Activated T-cell treated with anti-CD3 and anti-CD28 coated beads, Interleukin-2, amount 50 U/mL, for 4 hours (primary cell): ENCODE measurements at places on chromosomes 2 and 18.
A peak's percentile ranks its signal among the peaks of the same experiment; 100 is the strongest.

DNA sequence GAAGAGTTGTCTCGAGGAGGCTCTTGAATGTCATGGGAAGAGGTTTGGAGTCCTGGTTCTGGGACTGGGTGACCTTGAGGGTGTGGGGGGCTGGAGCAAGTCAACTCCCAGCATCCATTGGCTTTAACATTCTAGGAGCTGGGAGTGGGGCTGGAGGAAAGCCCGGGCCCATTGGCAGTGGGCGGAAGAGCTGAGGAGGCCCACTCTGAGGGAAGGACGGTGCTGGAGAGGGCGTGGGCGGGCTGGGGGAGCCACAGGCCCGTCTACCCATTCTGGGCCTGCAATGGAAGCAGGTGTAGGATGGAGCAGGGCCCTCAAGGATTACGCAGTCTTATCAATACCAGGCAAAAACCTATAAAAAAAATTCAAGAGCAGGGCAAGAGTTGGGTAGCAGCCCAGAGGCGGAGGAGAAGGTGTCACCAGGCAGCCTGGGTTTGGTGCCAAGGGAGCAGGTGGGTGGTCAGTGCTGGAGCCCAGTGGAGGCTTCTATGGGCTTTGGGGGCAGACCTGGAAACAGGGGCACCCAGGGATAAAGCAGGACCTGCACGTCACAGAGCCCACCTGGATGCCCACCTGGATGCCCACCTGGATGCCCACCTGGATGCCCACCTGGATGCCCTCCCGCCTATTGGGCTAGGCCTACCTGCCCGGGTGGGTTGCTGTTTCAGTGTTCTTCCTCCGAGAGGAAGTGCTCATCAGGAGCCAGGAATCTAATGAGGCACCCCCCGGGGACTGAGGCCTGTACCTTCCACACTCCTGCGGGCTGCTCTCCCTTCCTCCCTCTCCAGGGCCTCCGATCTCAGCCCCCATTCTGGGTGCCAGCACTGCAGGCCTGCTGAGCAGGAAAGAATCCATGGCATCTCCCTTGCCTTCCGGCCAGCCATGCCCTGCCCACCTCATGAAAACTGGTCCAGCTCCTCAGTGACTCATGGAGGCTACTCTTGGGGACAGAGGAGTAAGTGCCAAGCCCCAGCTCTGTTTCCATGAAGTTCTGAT, 71.3 kb downstream of the CTIF start:
- DNase-seq = no peak

- DNase-seq = no peak
Observed at GRCh38 chr2:215548714-215549113, 112.8 kb upstream of the FN1 start.

- no peak for DNase-seq
Observed at GRCh38 chr2:224009605-224010315, 29.3 kb downstream of the SERPINE2 start.

DNA sequence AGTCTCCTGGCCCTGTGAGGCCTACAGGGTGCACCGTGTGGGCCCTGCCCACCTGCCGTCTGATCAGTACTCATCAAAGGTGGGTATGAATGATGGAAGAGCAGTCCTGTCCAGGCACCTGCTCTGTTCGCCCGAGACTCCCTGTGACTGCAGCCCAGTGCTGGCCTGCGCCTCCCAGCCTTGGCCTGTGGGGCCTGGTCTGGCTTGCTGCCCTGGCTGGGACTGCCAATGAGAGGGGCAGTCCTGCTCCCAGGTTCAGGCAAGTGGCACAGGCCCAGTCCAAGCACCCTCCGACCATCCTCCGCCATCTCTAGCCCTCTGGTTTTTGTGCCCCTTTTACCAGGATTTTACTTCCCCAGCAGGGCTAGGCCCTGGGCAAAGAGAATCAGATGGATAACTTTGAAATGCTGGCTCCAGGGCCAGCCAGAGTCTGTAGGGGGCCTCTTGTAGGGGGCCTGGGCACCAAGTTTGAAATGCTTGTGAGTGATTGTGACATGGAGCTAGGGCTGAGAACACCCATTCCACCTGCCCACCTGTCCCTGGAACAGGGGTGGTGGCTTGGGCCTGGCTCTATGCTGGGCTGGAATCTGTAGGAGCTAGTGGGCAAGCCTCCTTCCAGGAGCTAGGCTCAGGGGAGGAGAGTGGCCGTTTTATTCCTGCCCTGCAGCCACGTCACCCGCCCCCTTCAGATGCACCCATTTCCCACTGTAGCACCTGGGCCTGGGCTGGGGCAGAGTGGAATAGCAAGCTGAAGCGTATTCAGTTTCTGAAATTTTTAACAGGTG, 8.7 kb upstream of the HS6ST1 start:
- no peak for DNase-seq

DNA sequence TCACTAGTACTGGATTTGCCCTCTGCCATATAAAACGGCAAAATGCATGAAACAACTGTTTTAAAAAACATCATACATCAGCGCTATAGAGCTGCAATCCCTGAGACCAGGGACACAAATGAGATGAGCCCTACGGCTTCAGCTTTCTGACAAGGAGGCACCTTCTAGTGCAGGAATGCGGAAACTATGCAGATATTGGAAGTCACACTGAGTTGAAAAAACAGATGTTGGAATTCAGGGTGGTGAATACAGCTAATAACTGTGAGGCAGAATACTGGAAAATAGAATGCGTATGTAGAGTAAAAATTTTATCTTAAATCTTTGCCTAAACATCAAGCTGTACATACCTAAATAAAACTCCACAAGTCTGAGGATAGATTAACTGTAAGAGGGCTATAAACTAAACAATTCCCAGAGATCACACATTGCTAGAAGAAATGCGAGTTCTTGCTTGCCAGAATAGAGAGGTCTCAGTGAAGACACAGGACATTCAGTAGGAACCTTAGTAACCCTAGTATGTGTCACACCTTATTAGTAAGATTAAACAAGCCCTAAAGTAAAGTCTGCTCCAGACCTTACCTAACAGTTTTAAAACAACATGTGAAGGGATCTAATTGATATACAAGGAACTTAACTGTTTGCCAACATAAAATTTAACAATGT, 541.4 kb upstream of the DDX18 start:
- DNase-seq = no peak

GRCh38 chr2:70684846-70685622, 83.0 kb downstream of the ADD2 start:
- no peak for DNase-seq

GRCh38 chr2:11559786-11560155, 25.9 kb downstream of the GREB1 start:
- no peak for DNase-seq

- no peak for DNase-seq
Observed at GRCh38 chr2:240310201-240310600, 125.3 kb upstream of the GPC1 start.

DNA sequence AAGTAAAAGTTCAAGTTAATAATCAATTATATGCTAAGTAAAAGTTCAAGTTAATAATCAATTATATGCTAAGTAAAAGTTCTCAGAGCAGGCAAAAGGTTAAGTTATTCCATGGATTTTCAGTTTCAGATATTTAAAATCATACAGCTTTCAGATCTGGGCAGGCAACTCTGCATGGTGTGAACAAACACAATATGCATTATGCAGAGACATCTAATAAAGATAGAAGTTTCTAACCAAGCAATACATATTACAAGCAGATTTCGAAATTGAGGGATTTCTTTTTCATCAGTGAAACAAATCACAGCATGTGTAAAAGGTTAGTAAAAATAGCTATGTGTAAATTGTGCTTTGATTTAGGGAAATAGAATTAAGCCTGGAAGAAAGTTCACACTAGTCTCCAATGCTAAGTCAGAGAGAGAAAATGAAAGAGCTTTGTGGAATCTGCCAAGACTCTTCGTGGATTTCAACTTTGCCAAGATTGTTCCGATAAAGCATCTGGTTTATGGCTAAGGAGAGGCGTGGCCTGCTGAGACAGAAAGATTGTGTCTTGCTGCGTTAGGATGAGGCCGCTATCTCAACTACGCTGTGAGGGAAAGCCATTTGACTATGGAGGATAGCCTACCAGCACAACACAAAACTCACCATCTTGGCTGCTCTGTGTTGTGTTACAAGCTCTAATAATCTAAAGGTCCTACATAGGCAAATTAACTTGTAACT, 60.1 kb upstream of the SLC16A14 start:
- DNase-seq = no peak

GRCh38 chr2:109261906-109262631, 133.1 kb downstream of the SH3RF3 start:
- DNase-seq = no peak

GRCh38 chr2:134490559-134490958, 228.2 kb downstream of the TMEM163 start:
- no peak for DNase-seq

GRCh38 chr18:35590935-35591334, 9.4 kb downstream of the GALNT1 start:
- no peak for DNase-seq

GRCh38 chr2:219820767-219821166, 193.3 kb downstream of the SLC4A3 start:
- DNase-seq = no peak

GRCh38 chr2:158997037-158997790, 28.8 kb downstream of the TANC1 start:
- DNase-seq = no peak

GRCh38 chr18:33835419-33835818, 257.4 kb downstream of the ASXL3 start:
- no peak for DNase-seq

- DNase-seq = no peak
Observed at GRCh38 chr2:113281910-113282746, 3.4 kb upstream of the PAX8 start.

- DNase-seq = no peak
Observed at GRCh38 chr2:31957354-31958139, 53.3 kb downstream of the MEMO1 start.

DNA sequence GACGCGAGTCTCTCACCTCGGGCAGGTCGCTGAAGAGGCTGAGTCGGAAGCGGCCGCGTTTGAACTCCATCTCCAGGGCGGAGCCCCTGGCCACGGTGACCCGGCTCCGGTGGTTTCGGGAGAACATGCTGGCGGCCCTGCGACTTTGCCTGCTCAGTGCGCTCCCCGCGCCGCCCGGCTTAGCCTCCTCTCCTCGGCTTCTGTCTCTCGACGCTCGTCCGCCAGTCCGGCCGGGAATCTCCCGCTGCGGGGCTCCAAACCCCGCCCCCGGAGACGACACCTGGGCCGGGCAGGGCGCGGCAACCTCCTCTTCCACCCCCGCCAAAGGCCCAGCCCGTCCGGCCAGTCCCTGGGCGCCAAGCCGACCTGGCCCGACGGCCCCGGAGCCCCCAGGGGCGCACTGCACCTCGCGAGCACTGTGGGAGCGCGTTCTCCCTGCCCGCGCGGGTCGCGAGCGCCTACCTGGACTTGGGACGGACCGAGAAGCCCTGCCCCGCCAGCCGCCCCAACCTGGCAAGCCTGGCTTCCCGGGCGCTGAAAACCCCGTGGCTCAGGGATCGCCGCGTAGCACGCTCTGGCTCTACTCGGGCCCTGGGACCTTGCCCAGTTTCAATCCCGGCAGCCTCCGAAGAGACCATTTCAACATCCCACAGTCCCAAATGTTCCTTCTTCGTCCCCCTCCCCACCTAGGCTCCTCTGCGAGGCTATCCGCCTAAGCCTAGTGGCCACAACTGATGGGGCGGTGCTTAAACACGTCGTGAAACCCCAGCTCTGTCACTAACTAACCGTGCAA, at the start of gene RTKN:
Gene RTKN, minus strand, starts transcription at position 248 of the 793 bp plus-strand sequence. Its CDS starts 121 bp downstream, at position 127.
- no peak for DNase-seq

GRCh38 chr2:192307530-192307929, 112.8 kb upstream of the TMEFF2 start:
- no peak for DNase-seq

- DNase-seq = no peak
Observed at GRCh38 chr2:163755366-163755765, 19.6 kb upstream of the FIGN start.

DNA sequence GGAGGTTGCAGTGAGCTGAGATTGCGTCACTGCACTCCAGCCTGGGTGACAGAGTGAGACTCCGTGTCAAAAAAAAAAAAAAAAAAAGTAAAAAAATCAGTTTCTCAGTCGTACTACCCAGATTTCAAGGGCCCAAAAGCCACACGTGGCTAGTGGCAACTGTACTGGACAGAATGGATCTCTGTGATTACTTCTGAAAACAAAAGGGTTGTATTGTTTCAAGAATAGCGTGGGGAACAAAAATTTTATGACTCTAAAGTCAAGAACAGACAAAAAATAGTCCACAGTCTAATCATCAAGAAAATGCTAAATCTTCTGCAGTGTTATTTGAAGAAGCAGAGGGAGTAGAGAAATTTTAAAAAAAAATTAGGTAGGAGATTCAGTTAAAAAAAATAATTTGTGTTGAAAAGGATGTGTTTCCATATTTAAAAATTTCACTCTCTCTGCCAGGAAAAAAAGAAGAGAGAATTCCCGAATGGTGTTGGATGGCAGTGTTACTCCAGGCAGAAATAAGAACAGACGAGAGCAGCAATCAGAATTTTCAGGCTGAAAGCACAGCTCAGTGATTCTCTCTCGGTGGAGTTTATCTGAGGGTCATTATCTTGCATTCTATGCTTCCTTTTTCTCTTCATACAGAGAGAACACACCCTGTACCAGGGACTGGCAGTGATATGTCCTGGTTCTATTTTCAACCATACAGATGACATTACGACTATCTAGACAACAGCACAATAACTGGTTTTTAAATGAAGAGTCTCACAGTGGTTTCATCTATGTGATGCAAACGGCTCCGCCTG, 61.8 kb downstream of the CABYR start:
- DNase-seq = no peak

DNA sequence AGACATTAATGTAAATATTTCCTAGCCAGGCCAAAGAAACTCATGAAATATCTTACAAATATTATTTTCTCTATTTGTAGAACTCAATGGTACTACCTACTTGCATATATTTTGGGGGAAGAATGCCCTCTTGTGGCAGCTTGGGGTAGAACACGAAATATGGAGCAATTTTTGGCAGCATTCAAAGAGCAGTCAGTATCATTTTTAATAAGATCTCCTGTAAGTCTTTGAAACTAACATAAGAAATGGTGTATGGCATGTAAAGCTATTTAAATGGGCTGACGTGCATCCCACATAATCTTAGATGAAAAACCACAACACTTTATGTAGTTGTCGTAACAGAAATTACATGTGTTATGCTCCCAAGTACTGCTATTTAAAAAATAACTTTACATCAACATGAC, 62.3 kb upstream of the CCDC195 start:
- DNase-seq = peak; percentile 49
